Stimulated activated CD4-positive, alpha-beta T cell treated with anti-CD3 and anti-CD28 coated beads, Interleukin-12 subunit alpha, Interleukin-12 subunit beta, amount 100 ng/mL, for 24 hours (primary cell): ENCODE measurements at places on chromosomes 5 and 9.

DNA sequence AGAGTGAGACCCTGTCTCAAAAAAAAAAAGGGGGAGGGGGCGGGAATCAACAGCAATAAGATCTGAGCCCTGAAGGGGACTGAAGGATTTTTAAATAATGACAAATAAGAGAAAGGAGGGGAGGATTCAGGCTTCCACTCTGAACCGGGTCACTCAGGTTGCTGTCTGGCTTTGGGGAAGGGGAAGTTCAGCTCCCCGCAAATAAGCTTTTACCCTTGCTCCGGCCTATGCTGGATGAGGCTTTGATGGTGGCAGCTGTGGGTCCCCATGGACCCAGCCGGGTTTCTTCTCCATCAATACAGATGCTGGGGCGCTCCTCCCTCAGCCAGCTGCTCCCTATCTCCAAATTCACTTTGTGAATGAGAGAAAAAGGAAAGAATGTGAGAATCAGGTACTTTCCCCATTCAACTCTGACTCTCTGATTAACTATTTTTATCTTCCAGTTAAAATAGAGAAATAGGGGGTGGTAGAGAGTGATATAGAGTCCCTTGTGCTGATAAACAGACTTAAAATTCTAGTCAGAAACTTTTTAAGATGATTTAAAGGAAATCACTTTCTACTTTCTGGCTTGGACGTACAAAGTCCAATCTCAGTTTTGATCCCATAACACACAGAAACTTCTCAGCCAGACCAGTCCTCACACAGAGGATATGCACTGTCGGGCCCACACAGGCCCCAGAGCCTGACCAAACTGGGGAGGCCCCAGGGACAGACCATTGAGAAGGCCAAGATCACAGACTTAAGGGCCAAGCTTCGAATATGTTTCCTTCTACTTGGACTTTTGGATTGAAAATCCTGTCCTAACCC lies 39.6 kb downstream of the C5orf15 start:
- DNase-seq = no peak

DNA sequence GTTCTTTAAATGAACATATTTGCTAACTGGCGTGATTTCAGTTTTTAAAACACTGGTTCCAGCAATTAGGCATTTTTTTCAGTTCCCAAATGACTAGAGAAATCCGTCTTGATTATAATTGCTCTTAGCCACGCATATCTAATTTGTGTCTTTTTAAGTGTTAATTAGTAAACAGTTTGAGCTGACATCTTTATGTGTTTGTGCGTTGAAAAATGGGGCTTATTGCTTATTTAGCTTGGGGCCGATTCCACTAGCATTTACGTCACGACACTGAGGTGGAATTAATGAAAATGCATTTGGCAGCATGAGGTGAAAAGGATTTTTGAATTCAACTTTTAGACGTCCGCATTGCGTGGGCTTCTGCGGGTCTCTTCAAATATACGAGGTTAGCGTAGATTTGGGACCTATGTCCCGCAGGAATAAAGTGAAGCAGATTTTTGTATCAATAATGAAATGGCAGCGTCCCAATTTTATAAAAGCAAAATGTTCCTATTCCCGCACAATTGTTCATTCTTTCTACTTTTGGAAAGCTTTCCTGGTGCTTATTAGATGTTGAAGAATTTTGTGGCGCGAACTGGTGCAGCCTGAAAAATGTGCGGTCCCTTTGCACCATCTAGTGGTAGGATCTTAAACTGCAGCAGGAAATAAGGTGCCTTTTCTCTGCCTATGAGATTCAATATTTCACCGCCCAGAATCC lies 122.7 kb upstream of the LMX1B start:
- DNase-seq = no peak

- no peak for DNase-seq
These were observed 30.9 kb upstream of the SHOC1 start for GRCh38 chr9:111825468-111826145.

GRCh38 chr9:99677281-99677680 lies 144.4 kb upstream of the NR4A3 start:
- DNase-seq = no peak

- no peak for DNase-seq
These were observed 139.5 kb upstream of the DMRTA1 start for GRCh38 chr9:22307013-22307711.
